ENCODE measurements at places on chromosomes 13 and 19.
A peak's percentile ranks its signal among the peaks of the same experiment; 100 is the strongest.

DNA sequence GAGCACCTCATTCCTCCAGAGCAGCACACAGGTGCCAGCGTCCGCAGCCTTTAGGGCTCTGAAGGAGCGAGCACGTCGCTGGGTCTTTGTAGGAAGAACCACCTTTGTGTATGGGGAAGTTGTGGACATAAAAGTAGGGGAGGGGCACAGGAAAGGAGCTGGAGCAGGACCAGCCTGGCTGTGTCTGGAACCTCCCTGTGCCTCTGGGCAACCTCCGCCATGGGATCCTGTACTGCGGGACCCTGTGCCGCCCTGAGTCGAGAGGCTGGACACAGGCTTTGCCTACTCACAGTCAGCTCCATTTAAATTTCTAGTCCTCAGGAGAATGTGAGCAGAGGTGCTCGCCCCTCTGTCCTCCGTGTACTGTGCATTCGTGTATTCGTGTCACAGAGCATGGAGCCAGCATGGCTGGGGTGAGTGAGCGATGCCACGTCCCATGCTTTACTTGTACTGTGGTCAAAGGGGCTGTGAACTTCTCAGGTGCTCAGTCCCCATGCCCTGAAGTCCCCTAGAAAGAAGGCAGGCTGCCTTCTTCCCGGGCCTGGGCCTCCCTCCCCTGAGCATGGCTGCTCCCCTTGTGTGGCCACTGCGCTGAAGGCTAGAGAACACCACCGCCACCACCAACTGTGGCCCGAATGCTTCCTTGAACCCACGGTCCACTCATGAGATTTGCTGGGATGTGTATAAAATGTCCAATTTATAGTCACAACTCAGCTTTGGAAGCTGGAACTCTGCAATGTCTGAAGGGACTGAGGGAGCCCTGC is 99.9 kb downstream of the TEX29 start:
- no peak for DNase-seq

GRCh38 chr19:39525205-39525604 is 7.4 kb downstream of the EID2B start:
- no peak for DNase-seq

DNA sequence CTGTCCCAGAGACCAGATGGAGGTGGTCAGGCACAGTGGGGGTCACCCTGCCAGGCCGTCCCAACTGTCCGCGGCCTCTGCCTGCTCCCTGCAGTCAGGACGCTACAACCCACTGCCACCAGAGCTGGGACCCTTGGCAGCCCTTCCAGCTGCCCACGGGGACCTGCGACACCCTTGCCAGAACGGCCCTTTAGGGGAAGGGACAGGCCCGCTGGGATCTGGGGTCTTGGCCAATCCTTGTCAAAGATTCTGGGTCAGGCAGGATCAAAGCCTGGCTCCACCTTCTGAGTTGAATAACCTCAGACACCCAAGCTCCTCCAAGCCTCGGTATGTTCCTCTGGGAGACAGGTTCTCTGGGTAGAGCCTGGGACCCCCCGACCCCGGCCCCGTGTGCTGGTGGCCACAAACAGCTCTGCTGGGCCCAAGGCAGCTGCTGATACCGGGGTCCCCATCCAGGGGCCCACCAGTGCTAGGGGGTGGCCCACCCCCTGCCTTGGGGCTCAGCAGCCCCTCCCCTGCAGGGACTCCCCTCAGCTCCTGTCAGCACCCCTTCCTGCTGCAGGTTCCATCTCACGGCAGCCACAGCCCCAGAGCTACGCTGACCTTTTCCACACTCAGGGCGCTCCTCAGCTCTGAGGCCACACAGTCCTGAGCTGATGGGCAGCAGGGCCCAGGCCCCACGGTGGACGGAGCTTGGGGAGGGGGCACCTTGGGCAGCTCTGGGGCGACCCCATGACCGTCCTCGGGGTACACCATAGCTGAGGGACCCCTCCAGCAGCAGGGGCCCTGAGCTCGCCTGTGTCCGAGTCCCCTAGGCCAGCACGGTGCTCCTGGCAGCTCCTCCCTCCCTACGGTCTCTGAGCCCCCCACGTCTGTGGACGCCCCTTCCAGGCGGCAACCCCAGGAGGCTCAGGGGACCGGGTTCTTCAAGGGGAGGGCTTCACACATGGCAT is 18.4 kb downstream of the SBNO2 start:
- no peak for DNase-seq

DNA sequence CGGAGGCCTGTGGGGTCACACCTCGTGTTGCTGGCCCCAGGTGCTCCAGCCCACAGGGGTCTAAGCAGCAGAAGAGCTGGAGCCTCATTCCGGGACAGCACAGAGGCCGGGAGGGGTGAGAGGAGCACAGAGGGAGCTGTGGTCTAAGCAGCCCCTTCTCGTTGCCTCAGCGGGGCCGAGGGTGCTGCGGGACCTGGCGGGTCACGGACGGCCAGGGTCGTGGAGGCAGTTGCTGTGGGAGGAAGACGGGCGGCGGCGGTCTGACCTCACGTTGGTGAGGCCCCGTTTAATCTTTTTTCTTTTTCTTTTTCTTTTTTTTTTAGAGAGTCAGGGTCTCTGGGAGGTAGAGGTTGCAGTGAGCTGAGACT is 21.7 kb downstream of the PIAS4 start:
- no peak for DNase-seq

DNA sequence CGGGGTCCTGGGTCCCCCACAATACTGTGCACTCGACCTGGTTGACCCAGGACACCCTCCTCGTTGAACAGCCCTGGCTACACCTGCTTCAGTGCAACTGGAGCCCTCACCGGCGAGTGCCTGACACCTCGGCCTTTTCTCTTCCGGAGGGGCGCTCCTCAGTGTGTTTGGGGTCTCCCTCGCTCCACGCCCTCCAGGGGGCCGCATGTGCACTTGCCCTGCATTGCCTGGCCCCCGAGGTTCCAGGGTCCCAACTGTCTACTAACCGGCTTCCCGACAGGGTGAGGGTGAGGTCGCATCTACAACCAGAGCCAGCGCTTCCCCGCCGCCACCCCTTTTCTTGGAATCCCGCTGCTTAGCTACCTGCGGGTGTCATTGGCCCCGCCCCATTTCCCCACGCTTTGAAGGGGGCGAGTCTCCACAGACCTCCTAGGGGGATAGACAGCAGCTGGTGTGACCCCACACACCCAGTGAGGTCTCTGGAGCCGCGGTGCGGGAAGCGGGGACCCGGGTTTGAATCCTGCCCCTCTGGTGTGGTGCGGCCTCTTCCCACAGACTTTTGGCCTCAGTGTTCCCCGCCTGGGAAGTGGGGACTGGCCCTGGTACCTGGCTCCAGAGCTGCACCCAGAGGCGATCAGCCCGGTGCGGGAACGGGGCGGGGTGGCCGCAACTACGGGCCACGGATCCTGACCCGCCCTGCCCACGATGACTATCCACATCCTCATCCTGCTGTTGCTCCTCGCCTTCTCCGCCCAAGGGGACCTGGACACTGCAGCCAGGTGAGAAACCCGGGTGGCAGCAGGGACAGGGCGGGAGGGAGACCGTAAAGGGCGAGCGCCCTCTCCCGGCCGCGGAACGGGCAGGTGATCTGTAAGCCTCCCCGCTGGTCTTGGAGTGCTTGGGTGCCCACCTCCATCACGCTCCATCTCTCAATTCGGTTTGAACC is at the start of gene ADM5:
Gene ADM5 (plus strand): TSS at position 462 of the 946 bp plus-strand sequence. CDS start 244 bp downstream, at position 706.
- DNase-seq, result peak; percentile 86

- peak; percentile 54 for DNase-seq
Measured at GRCh38 chr13:113562085-113562749, 22.3 kb upstream of the TFDP1 start.

DNA sequence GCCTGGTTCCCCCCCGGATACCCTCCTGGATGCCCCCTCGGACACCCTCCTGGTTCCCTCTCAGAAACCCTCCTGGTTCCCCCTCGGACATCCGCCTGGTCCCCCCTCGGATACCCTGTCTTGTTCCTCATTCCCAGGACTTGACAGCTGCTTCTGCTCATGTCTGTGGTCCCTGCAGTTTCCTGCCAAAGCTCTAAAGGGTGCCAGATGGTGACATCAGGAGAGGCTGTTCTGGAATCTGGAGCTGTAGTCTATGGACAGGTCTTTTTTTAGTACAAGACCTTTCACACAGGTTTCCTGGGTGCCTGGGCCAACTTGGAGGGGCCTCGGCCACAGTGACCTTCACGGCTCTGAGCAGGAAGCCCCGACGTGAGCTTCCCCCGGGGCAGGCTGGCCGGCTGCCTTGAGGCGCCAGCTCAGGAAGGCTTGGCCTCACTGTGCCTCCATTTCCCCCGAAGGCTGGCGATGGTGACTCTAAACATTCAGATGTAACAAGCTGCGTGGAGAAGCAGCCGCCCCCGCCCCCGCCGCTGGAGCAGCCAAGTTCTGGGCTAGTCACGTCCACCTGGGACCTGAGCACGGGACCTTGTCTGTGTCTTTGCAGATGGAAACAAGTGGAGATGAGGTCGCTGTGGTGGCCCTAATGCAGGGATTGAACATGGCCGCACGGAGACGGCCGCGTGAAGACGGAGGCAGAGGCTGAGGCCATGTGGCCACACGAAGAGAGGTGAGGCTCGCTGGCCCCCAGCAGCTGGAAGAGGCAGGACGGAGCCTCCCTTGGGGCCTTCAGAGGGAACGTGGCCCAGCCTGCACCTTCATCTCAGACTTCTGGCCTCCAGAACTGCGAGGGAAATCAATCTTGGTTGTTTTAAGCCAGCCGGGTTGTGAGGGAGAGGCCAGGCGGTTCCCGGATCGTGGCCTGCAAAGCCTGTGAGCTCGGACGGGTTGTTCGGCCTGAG is 12.7 kb downstream of the SGTA start:
- DNase-seq, result peak; percentile 59

- DNase-seq, result no peak
Measured at GRCh38 chr13:27266917-27267316, 3.7 kb upstream of the RASL11A start.

DNA sequence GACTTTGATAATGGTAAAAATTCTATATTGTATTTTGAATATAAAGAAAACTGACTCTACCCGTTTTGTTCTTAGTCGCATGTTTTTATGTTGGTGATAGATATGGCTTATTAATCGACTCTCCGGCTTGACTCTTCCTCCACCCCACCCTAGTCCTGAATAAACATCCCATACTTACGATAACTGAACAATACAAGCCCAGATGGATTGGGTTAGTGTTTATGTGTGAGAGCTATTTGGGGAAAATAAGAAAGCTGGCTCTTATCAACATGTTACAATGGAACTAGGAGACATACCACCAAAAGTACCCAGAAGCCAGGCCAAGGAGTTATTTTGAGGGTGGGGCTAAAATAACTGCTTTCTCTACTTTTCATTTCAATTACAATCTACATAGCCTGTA is 796.3 kb downstream of the DIAPH3 start:
- no peak for DNase-seq
